ENCODE measurements at places on chromosomes 2 and 18.
A peak's percentile ranks its signal among the peaks of the same experiment; 100 is the strongest.

- peak; percentile 57 for DNase-seq
- H3K27ac ChIP-seq, result peak within 1 kb of the TSS; percentile 51
- no peaks in the 10 kb centered on the region for H3K36me3 ChIP-seq
- no peaks in the 10 kb centered on the region for H3K27me3 ChIP-seq
- peaks cover 49% of the 10 kb centered on the region for H3K4me1 ChIP-seq
- peak within 1 kb of the TSS; percentile 78 for H3K4me3 ChIP-seq
Observed at GRCh38 chr18:8705238-8705960, at the start of gene MTCL1. TSS of gene MTCL1 (plus strand) at chr18:8705556. CDS start at chr18:8705661, 105 bp downstream.

- DNase-seq, result no peak
- no peaks in the 10 kb centered on the region for H3K27me3 ChIP-seq
- H3K27ac ChIP-seq, result no peak overlapping the region
- peaks cover 5% of the 10 kb centered on the region for H3K36me3 ChIP-seq
- no peak overlapping the region for H3K4me3 ChIP-seq
Observed at GRCh38 chr18:76857476-76857875, 35.1 kb downstream of the ZNF236 start.

GRCh38 chr2:139704606-139705005 lies 924.4 kb upstream of the NXPH2 start:
- DNase-seq, result no peak
- H3K4me3 ChIP-seq, result no peak overlapping the region
- no peaks in the 10 kb centered on the region for H3K27me3 ChIP-seq

GRCh38 chr2:73489053-73489452 lies 103.4 kb downstream of the ALMS1 start:
- H3K36me3 ChIP-seq, result peaks cover 18% of the 10 kb centered on the region
- H3K27me3 ChIP-seq, result no peaks in the 10 kb centered on the region
- H3K27ac ChIP-seq, result no peak overlapping the region
- no peaks in the 10 kb centered on the region for H3K4me1 ChIP-seq
- no peak for DNase-seq
- H3K4me3 ChIP-seq, result no peak overlapping the region

- H3K36me3 ChIP-seq, result no peaks in the 10 kb centered on the region
- peak; percentile 38 for DNase-seq
- no peaks in the 10 kb centered on the region for H3K27me3 ChIP-seq
- H3K4me1 ChIP-seq, result peaks cover 45% of the 10 kb centered on the region
- peak overlapping the region; percentile 91 for H3K4me3 ChIP-seq
Observed at GRCh38 chr2:109129356-109129920, 433 bp downstream of the SH3RF3 start.

DNA sequence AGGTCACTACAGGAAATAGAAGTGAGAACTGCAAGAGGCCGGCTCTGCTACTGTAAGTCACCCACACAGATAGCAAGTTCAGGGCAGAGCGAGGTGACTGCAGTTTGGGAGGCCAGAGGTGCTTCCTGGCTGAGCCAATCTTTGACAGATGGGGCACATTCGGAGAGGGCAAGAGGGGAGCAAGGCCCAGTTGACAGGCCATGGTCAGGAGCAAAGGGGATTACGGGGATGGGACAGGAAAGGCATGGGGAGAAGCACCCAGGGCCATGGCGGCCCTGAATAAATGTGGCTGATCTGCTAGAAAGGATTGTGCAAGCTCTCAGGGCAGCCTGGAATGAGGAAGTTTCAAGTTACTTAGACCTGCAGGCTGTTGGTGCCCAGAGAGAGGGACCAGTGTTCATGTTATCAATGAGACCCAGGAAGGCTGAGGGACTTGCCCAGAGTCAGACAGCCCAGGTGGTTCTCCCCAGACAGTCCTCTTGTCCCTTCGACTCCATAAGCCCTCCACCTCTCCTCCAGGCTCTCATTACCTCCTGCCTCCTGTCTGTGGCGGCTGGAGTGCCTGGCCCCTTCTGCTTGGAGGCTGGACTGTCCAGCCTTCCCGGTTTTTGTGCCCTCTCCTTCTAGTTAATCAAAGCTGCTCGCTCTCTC lies 123.3 kb downstream of the CTIF start:
- no peaks in the 10 kb centered on the region for H3K27me3 ChIP-seq
- DNase-seq, result peak; percentile 24
- no peaks in the 10 kb centered on the region for H3K4me1 ChIP-seq

DNA sequence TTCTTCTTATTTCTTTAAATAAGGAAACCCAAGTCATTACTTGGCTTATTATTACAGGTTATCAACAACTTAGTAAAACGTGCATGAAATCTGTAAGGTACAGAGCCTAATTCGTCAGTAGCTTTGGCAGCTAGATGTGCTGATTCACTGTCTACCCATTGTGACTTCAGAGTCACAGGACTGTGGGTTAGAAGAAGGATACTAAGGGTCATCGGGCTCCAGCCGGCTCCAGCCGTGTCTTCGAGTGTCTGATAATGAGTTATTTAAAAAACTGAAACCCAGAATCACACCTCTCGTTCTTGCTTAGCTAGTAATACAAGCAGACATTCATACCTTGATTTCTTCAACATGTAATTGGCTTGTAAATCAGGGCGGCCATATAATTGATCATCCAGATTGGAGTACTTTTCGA lies 170.5 kb downstream of the FMNL2 start:
- H3K27ac ChIP-seq, result no peak overlapping the region
- no peak overlapping the region for H3K4me3 ChIP-seq
- H3K4me1 ChIP-seq, result peaks cover 23% of the 10 kb centered on the region
- DNase-seq, result no peak
- H3K36me3 ChIP-seq, result no peaks in the 10 kb centered on the region
- H3K27me3 ChIP-seq, result no peaks in the 10 kb centered on the region

DNA sequence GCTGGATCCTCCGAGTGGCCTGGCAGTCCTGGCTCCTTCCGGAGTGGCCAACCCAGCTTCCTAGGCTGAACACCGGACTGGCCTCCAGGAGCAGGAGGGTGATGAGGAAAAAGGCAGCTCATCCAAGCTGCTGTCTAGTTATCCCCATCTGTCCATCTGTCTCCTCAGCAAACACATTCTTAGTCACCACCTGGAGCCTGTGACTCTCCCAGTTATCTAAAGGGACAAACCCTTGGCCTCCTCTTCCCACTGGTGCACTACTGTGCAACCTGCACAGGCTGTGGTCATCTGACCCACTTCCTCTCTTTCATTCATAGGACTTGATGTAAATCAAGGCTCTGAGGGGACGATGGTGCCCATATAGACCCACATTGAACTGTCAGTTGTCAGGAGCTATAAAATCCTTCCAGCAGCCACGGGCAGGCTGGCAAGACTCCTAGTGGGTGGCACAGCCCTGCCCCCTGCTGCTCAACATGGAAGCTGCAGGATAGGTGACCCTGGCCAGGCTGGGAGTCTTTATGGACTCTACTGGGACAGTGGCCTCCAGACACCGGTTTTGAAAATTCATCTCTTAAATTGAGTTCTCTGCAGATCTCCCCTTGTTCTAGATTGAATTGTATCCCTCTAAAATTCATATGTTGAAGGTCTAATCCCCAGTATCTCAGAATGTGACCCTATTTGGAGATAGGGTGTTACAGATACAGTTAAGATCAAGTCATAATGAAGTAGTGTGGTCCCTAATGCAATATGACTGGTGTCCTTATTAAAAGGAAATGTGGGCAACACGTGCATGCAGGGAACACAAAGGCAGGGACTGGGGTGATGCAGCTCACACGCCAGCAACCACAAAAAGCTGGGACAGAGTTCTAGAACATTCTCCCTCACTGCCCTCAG lies 29.3 kb upstream of the DUSP2 start:
- no peaks in the 10 kb centered on the region for H3K36me3 ChIP-seq
- no peak overlapping the region for H3K4me3 ChIP-seq
- H3K4me1 ChIP-seq, result no peaks in the 10 kb centered on the region
- DNase-seq, result peak; percentile 79
- no peaks in the 10 kb centered on the region for H3K27me3 ChIP-seq

GRCh38 chr2:1650085-1650872 lies 94.0 kb downstream of the PXDN start:
- H3K4me1 ChIP-seq, result peaks cover 22% of the 10 kb centered on the region
- H3K27ac ChIP-seq, result no peak overlapping the region
- no peaks in the 10 kb centered on the region for H3K27me3 ChIP-seq
- peaks cover 73% of the 10 kb centered on the region for H3K36me3 ChIP-seq
- DNase-seq, result no peak
- H3K4me3 ChIP-seq, result no peak overlapping the region

DNA sequence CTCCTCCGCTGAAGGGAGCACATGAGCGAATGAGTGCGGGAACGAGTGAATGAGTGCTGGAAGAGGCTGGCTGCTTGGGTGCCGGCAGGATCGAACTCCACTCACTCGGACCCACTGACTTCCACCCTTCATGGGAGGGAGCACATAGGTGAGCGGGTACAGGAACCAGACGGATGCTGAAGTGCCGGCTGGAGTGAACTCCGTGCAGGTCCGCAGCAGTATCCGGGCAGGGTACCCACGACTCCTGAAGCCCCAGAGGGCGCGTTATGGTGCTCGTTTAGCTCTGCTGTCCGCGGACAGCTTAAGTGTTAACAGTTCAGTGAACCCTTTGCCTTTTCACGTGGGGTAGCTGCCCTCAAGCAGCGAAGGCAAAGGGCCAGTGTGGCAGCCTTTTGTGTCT lies 23.2 kb downstream of the RPRM start:
- H3K4me1 ChIP-seq, result no peaks in the 10 kb centered on the region
- H3K36me3 ChIP-seq, result no peaks in the 10 kb centered on the region
- no peak for DNase-seq

DNA sequence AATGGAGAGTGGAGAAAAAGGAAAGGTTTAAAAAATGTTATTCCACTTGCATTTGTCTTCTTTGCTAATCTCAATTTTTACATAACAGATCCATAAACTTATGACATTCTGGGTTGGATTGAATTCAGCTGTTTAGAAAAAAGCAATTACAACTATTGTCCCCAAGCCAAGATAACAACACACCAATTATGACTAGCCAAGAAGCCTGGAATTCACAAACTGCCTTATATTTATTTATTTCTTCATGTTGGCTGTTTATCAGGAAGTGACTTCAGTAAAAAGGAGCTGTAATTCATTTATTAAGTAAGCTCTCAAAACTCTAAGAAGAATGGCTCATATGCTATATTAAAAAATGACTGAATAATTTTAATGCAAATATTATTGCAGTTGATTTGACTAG lies 137.4 kb downstream of the CALCRL start:
- H3K27ac ChIP-seq, result no peak overlapping the region
- H3K36me3 ChIP-seq, result no peaks in the 10 kb centered on the region
- no peak overlapping the region for H3K4me3 ChIP-seq
- H3K4me1 ChIP-seq, result no peaks in the 10 kb centered on the region
- DNase-seq, result no peak
- H3K27me3 ChIP-seq, result no peaks in the 10 kb centered on the region

- peaks cover 49% of the 10 kb centered on the region for H3K27me3 ChIP-seq
- no peaks in the 10 kb centered on the region for H3K4me1 ChIP-seq
- H3K27ac ChIP-seq, result no peak overlapping the region
- DNase-seq, result no peak
Observed at GRCh38 chr2:1360557-1361250, 52.6 kb upstream of the TPO start.

GRCh38 chr2:70304498-70304897 lies 2.6 kb upstream of the FAM136A start:
- DNase-seq, result no peak
- H3K4me3 ChIP-seq, result no peak overlapping the region
- no peaks in the 10 kb centered on the region for H3K36me3 ChIP-seq
- peaks cover 7% of the 10 kb centered on the region for H3K4me1 ChIP-seq

DNA sequence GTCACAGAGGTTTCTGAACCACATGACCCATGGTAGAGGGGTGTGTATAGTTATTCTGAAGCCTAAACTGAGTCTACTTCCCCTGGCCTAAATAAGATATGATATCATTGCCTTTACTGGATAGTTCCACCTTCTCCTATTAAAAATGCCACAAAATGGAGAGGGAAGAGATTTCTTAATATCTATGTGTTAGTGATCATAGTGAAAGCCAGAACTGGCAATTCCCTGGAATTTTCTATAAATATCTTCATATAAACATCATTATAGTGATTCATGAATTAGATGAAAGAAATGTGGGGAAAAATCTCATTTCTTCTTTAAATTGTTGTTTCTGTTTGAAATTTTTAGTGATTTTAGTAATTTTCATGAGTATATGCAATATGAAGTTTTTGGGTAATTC lies 45.8 kb downstream of the TSHZ1 start:
- H3K36me3 ChIP-seq, result no peaks in the 10 kb centered on the region
- H3K4me1 ChIP-seq, result no peaks in the 10 kb centered on the region
- H3K27me3 ChIP-seq, result no peaks in the 10 kb centered on the region

GRCh38 chr2:233404222-233404621 lies 49.9 kb downstream of the DGKD start:
- H3K27me3 ChIP-seq, result no peaks in the 10 kb centered on the region
- H3K4me1 ChIP-seq, result no peaks in the 10 kb centered on the region
- peak; percentile 77 for DNase-seq
- H3K36me3 ChIP-seq, result peaks cover 7% of the 10 kb centered on the region
- no peak overlapping the region for H3K27ac ChIP-seq

DNA sequence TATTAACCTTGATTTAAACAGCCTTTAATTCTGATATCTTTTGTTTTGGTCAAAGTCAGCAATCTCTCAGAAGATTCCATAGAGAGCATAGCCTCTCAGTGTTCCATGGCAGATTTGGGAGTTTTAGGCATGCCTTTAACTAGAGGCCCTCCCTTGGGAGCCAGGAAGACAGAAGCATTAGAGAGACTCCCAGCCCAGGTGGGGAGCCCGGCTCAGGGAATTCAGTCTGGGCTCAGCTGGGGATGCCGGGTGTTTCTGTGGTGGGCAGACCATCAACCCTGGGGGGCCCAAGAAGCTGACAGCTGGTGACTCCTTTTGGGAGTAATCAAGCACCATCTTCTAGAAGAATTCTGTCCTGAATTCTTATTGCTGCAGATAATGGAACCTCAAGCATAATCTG lies 99.7 kb upstream of the CELF4 start:
- no peak overlapping the region for H3K27ac ChIP-seq
- H3K36me3 ChIP-seq, result no peaks in the 10 kb centered on the region
- H3K4me1 ChIP-seq, result no peaks in the 10 kb centered on the region
- no peak overlapping the region for H3K4me3 ChIP-seq
- no peak for DNase-seq

- H3K4me1 ChIP-seq, result no peaks in the 10 kb centered on the region
- DNase-seq, result no peak
- peaks cover 19% of the 10 kb centered on the region for H3K27me3 ChIP-seq
- no peak overlapping the region for H3K4me3 ChIP-seq
Observed at GRCh38 chr2:68379184-68379708, 14.2 kb downstream of the PLEK start.

GRCh38 chr18:32258148-32258547 lies 68.3 kb downstream of the MEP1B start:
- H3K4me3 ChIP-seq, result no peak overlapping the region
- no peak overlapping the region for H3K27ac ChIP-seq
- no peaks in the 10 kb centered on the region for H3K4me1 ChIP-seq
